KBM-7 (cell line): ENCODE measurements at places on chromosomes 11 and 22.

DNA sequence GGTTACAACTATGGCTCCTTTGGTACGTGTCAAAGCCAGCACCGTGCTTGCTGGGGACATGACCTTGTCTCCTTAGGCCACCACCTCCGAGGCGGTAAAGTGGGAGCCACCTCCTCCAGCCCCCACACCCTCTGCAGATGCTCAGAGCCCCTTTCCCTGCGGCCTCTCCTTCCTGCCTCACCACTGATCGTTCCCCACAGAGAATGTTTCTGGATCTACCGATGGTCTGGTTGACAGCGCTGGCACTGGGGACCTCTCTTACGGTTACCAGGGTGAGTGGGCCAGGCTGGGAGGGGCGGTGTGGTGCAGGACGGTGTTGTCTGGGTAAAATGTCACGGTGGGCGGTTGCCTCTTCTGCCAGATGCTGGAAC lies 8.9 kb downstream of the SIDT2 start:
- no peak for DNase-seq

DNA sequence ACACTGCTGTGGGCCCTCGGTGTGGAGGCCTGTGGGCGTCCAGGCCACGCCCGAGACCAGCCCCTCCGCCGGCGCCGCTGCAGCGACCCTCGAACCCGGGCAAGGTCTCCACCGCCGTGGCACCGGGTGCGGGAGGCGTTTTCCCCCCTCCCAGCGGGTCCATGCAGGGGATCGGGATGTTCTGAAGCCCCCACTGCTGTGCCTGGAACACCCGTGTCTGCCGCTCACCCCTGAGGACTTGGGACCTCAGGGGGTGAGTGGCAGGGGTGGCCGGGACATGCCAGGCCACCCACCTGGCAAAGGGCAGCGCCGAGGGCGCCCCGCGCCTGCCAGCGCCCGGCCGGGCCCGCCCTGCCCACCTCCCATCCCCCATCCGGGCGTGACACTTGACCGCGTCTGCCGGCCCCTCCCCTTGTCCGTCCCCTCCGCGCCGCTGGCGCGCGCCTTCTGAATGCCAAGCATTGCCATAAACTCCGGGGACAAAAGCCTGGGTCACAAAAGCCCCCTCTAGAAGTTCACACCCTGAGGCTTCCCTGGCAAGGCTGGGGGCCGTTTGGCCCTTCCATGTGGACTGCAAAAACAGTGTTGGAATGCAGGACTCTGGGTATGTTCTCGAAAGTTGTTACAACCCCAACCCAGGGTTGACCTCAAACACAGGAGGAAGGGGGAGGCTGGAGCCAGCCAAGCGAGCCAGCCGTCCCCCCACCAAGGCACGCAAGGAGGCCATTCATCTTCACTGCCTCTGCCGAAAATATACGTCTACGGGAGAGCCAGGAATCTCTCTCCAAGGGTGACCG lies 819 bp upstream of the KCNQ1OT1 start:
- DNase-seq: no peak

- DNase-seq: no peak
These were observed 21.2 kb downstream of the SYT13 start for GRCh38 chr11:45264839-45265515.

GRCh38 chr11:2385156-2386151 lies 8.3 kb downstream of the CD81 start:
- DNase-seq: no peak
